Type B pancreatic cell (in vitro differentiated cells): ENCODE measurements at places on chromosomes 3 and 15.

GRCh38 chr15:45179221-45179985, 8.4 kb downstream of the SHF start:
- H3K4me3 ChIP-seq = no peak overlapping the region
- peaks cover 28% of the 10 kb centered on the region for H3K36me3 ChIP-seq
- peaks cover 29% of the 10 kb centered on the region for H3K4me1 ChIP-seq
- H3K27ac ChIP-seq = no peak overlapping the region

- H3K27ac ChIP-seq = peak overlapping the region; percentile 29
- H3K4me3 ChIP-seq = peak overlapping the region; percentile 51
- peaks cover 33% of the 10 kb centered on the region for H3K4me1 ChIP-seq
- peaks cover 6% of the 10 kb centered on the region for H3K36me3 ChIP-seq
These were observed 3.4 kb downstream of the CLK3 start for GRCh38 chr15:74618841-74619596.

GRCh38 chr3:78035131-78035641, 995.3 kb downstream of the ROBO2 start:
- no peaks in the 10 kb centered on the region for H3K36me3 ChIP-seq
- DNase-seq = no peak
- H3K4me1 ChIP-seq = peaks cover 8% of the 10 kb centered on the region
- peak overlapping the region; percentile 18 for H3K4me3 ChIP-seq
- no peak overlapping the region for H3K27ac ChIP-seq
- H3K27me3 ChIP-seq = peaks cover 6% of the 10 kb centered on the region

DNA sequence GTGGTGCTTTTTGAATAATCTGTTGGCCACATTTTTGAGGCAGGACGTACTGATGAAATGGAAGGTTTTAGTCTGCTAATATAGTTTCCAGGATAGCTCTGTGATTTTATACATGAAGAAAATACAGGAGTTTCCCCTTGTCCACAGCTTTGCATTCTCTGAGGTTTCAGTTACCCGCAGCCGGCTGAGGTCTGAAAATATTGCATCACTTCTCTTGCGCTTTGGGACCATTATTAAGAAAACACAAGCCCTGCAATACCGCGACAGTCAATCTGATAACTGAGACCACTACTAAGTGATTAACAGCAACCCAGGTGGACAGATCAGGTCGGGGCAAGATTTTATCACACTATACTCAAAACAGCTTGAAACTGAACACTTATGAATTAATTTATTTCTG, 33.0 kb downstream of the BLM start:
- H3K27ac ChIP-seq = no peak overlapping the region
- no peaks in the 10 kb centered on the region for H3K4me1 ChIP-seq
- DNase-seq = no peak
- no peaks in the 10 kb centered on the region for H3K27me3 ChIP-seq
- no peak overlapping the region for H3K4me3 ChIP-seq

GRCh38 chr3:79922633-79923032, 154.8 kb upstream of the ROBO1 start:
- H3K36me3 ChIP-seq = no peaks in the 10 kb centered on the region
- no peak overlapping the region for H3K27ac ChIP-seq
- no peaks in the 10 kb centered on the region for H3K4me1 ChIP-seq
- DNase-seq = no peak
